ENCODE measurements at places on chromosomes 12 and 14. TPM values are rescaled to one million over a fixed set of nuclear protein-coding genes. Genes with fewer than 3 reads are reported as not detected.

DNA sequence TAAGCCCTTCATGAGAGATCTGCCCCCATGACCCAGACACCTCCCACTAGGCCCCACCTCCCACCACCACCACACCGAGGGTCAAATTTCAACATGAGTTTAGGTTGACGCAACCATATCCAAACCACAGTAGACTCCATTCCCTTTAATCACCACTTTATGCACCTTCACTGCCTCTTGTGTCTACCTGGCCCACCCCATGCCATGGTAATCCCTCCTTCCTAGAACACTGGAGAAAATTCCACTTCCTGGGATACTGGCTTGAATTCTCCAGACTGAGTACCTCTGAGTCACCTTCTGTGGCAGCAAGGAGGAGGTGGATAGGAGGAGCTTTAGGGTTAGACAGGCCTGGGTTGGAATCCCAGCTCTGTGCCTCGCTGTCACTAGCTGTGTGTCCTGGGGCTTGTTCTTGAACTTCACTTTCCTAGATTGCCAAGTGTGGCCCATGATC, 26.1 kb upstream of the CIPC start:
- DNase-seq: peak; percentile 60

The SLC17A8 gene
- not detected for total RNA-seq

DNA sequence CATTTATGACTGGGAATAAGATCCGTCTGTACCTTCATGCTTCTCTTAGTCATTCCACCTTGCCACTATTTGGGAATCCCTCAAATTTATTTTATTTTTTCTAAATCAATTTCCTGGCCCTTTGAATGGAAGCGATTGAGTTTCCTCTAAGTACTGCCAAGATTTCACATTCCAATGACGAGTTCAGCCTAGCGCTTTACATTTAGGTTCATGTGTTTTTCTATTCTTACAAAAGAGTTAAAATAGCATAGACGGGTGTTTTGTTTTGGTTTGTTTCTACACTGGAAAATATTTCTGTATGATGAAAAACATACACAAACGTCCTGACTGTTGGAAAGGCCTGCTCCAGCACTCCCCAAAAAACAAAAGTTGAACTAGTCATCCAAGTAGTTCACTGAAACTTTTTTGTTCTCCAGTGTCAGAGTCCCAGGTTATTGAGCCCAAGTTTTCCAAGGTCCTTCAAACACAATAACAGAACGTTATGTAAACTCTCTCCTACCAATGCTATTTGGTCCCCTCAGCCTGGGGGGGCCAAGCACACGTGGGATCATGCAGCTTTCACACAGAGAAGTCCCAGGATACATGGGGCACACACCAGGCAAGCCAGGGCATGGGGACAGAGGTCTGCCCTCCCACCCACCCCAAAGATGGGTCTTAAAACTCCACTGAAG, 74.8 kb upstream of the FOXN3 start:
- DNase-seq: no peak

GRCh38 chr12:3681595-3682061, 71.3 kb downstream of the CRACR2A start:
- no peak for DNase-seq

The LRRIQ1 gene
- total RNA-seq: 0.89 TPM

The SLC38A6 gene
- 9.5 TPM for total RNA-seq

The TMEM179 gene
- not detected for total RNA-seq

The TESPA1 gene
- 0.27 TPM for total RNA-seq

GRCh38 chr12:905261-906031, 44.0 kb downstream of the RAD52 start:
- no peak for DNase-seq

DNA sequence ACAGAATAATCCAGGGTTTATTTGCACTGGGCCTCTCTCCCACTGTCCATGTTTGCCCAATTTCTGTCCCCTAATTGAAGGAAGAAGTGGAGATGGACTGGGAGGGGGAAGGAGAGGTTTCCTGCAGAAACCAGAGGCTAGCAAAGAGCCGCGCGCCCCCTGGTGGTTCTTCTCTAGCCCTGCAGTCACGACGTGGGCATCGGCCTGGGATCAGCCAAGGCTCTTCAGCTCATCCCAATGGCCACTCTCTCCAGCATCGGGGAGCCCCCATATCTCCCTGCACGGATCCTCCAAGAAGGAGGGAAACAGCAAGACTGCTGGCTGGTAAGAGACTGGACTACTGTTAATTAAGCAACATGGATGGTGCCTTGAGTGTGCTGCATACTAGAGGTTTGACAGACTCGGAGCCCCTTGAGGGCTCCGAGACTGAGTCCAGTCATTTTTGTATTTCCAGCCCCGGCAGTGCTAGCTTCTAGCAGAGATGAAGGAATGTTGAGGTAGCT, 18.7 kb downstream of the ZBTB39 start:
- peak; percentile 58 for DNase-seq

DNA sequence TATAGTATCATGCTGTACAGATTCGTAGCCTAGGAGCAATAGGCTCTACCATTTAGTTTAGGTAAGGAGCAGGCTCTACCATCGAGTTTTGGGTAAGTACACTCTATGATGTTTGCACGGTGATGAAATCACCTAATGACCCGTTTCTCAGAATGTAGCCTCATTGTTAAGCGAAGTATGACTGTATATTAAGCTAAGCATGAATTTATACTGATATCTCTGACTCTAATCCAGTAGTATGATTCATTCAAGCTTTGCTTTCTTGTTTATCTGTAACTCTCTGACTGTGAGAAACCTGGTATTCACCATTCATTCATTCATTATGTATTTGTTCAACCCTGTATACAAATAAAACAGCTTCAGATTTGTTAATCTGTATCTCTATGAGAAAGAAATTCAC, 283.9 kb upstream of the PRICKLE1 start:
- DNase-seq: no peak

DNA sequence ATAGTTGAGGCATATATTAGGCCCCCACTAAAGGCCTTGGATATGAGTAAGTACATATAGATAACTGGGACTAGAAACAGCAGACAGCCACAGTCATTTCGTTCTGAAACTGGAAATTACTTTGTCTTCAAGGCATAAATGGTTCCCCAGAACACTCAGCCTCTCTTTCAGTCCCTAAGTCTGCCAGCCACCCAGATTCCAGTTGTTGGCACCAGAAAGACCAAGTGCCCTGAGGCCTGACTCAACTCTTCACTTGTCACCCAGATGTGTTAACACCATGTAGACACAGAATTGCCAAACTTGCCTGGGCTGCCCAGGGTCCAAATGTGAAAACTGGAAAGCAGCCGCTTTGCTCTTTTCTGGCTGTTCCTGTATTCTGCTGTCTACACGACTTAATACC, 3.0 kb upstream of the LGALS3 start:
- DNase-seq: no peak

DNA sequence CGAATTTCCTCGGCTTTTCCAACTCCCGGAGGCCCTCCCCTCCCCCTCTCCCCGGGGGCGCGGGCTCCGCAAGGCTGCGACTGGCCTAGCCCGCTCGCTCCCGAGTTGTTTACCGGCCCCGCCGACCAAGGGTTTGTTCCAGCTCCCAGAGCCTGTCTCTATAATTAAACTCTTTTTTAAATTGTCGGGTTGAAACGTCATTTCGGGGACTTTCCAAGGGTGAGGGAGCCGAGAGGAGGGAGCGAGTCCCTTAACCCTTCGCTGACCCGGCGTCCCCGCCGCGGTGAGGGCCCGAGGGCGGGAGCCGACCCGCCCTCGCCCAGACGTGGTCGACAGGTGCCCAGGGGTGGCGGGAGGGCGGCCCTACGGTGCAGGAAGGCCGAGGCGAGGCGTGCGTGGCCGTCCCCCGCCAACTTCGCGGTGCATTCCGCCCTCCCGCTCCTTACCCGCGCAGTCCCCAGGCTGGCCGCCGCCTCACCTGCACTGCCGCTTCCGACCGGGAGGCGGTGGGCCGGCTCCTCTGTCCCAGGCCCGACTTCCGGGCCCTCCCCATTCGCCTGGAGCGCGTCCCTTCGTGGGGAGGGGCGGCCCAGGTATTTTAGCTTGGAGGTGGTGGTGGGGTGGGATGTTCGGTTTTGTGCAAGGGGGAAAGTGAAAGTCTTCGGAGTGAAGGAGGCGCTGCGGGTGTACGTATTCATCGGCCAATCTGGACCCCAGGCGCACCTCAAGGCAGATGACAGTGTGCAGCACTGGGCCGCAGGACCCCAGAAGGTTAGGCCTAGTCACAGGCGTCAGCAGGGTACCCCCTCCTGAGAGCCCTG, 2.9 kb upstream of the ZFP36L1 start:
- no peak for DNase-seq

- DNase-seq: no peak
Observed at GRCh38 chr12:57610554-57611107, 604 bp upstream of the ARHGEF25 start.

DNA sequence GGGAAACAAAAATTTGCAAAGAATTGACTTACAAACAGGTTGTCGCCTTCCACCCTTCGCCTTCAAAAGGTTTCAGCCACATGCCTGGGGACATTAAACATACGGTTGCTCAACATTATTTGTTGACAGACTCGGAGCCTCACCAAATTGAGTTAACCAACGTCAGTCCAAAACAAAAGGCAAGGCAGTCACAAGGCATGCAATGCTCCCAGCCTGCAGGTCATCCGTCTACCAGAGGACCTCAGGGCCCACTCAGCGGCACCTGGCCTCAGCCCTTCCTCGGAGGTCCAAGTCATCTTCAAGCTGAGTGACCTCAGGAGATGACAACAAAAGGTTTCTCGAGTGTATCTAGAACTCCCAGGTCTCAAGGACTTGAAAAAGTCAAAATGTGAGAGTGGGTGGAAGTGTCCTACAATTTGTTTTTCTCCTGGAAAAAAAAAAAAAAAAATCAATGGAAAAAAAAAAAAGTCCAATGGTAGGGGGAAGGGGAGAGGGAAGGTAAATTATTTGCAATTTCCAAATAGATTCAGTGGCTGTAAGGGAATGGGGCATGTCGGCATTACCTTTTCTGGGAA, 64.3 kb downstream of the KDM2B start:
- no peak for DNase-seq

The GZMB gene
- 0.74 TPM for total RNA-seq

DNA sequence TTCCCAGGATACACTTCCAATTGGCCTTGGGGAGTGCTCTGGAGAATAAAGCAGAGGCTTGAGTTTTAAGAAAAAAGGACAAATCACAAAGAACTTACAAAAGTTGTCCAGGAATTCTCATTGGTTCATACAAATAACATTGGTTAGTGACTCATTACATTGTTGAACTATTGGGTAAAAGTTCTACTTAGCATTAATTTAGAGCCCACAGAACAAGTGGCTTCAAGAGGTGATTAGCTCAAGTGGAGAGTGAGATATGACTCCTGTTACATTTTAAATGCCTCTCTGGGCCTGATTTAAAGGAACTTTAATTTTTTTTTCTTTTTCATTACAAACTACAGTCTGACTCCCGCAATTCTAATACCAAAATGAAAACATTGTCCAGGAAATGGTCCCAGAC, 72.9 kb downstream of the ASCL4 start:
- no peak for DNase-seq

- no peak for DNase-seq
Observed at GRCh38 chr12:129676411-129676810, 227.4 kb downstream of the TMEM132D start.

The JPH4 gene
- 0.15 TPM for total RNA-seq

The NRXN3 gene
- total RNA-seq: not detected

DNA sequence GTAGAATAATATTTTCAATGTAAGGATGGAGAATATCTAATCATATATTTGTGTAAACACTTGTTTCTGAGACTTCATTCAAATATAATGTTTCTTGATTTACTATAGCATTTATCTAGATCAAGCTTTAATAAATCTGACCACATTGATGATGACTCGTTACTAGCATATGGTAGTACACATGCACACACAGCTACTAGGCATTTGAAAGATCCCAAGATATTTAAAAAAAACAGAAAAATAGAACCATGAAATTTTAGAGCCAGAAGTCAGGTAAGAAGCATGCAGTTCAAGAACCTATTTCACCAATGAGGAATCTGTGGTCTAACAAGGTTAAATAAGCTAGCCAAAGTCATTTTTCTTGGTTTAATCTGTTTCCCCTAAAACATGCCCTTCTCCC, 32.0 kb downstream of the DCP1B start:
- no peak for DNase-seq

The SLC6A13 gene
- 0.39 TPM for total RNA-seq

The PAX9 gene
- total RNA-seq: 5.2 TPM

DNA sequence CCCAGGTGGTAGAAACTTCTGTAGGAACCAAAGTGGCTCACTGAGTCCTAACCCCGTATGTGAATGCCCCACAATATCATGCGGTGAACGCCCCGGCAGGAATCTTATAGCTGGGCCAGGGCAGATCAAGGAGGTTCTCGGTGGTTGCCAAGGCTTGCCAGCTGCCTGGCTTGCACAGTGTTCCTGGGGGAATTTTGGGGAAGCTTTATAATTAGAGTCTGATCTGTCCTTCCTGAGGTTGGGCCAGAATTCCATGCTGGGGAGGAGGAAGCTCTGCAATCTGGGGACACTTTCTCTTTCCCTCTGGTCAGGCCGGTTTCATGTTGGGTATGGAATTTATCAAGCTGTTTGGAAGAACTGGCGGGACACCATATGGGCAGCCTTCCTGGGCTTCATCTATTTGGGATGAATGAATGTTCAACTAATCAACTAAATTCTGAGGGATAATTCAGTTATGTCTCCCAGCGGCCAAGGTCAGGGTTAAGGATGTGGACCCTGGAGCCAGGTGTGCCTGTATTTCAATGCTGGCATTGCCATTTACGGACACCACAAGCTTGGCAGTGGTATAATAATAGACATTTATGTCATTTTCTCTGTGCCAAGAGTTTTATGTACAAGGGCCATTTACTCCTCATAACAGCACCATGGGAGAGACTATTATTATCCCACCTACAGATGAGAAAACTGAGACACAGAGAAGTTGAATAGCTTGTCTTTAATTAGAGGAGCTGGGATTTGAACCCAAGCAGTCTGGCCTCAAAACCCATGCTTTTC, 54.3 kb downstream of the SVOP start:
- no peak for DNase-seq

The C1QL4 gene
- 8.1 TPM for total RNA-seq

The FGF23 gene
- not detected for total RNA-seq

GRCh38 chr14:52862632-52863333, 71.4 kb upstream of the GNPNAT1 start:
- no peak for DNase-seq

GRCh38 chr12:91877022-91877421, 268.6 kb downstream of the BTG1 start:
- no peak for DNase-seq

DNA sequence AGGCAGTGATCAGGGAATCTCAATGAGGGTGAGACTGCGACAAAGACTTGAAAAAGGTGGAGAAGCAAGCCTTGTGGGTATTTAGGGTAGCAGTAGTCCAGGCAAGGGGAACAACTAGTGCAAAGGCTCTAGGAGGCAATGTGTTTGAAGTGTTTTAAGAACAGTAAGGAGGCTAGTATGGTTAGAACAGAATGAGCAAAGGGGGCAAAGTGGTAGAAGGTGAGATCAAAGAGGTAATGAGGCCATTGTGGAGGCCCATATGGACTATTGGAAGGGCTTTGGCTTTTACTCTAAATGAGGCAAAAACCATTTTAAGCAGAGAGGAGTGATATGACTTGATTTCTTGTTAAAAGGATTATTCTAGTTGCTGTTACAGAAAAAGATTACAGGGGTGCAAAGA, 16.8 kb downstream of the HIF1A start:
- no peak for DNase-seq

Measured in HCT116 (cell line).